CD4-positive, alpha-beta T cell treated with Interleukin-10 for 1 hour (primary cell): ENCODE measurements at places on chromosomes 4 and X.

DNA sequence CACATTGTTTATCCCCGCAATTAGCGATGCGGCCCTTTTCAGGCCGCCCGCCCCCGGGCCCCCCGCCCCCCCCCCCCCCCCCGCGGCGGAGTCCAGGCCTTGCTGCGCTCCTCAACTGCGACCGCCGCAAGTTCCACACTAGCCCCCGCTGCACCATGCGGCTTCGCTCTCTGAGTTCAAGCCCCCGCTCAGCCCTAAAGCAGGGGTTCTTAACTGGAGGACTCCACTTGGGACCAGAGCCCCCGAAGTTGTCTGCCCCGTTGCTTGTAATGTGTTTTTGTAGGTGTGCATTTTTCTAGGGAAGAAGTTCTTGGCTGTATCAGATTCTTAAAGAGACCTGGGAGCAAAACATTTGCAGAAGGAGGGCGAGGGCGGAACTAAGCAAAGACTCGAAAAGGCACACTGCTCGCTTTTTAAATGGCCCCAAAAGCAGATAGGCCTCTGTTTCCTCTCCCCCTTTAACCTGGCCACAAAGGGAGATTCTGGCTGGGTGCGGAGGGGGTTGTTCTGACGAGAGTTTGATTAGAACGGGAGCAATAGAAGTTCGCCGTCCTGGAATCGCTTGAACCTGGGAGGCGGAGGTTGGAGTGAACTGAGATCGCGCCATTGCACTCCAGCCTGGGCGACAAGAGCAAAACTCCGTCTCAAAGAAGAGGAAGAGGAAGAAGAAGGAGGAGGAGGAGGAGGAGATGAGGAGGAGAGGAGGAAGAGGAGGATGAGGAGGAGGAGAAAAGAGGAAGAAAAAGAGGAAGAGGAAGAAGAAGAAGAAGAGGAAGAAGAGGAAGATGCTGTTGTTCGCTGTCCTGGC is 2.3 kb upstream of the MSX1 start:
- DNase-seq: no peak

DNA sequence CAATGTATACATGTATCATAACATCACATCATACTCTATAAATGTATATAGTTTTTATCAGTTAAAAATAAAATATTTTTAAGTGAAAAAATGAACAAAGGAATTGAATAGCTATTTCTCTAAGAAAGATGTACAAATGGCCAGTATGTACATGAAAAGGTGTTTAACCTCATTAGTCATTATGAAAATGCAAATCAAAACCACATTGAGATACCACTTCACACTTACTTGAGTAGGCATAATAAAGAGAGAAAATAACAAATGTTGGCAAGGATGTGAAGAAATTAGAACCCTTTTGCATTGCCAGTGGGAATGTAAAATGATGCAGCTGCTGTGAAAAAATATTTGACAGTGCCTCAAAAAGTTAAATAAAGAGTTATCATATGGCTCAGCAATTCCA is 95.5 kb downstream of the IRS4 start:
- DNase-seq: no peak

- DNase-seq: no peak
These were observed 666.4 kb downstream of the ADGRL3 start for GRCh38 chr4:61866378-61867030.

DNA sequence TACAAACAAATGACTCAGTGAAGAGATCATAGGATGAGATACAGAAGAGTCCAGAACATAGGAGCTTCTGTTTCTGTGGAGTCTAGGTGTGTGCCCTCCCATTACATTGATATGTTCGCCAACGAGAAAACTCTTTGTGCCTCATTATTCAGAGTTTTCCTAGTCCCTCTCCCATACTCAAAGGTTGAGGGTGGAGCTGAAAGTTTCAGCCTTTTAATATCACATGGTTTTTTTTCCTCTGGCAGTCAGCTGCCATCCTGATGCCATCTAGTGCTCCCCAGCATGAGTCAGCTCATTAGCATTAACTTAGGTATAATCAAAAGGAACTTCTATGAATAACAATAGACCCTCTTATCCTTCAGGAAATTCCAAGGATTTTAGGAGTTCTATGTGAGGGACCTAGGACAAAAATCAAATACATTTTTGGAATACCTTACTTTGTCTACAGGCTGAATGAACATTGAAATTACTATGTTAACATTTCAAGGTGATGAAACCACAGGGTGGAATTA is 559.6 kb upstream of the AMOT start:
- DNase-seq: no peak

GRCh38 chrX:74523870-74524735 is 90.3 kb downstream of the RLIM start:
- DNase-seq: no peak
